ENCODE measurements at places on chromosomes 2 and 18.
A peak's percentile ranks its signal among the peaks of the same experiment; 100 is the strongest.

DNA sequence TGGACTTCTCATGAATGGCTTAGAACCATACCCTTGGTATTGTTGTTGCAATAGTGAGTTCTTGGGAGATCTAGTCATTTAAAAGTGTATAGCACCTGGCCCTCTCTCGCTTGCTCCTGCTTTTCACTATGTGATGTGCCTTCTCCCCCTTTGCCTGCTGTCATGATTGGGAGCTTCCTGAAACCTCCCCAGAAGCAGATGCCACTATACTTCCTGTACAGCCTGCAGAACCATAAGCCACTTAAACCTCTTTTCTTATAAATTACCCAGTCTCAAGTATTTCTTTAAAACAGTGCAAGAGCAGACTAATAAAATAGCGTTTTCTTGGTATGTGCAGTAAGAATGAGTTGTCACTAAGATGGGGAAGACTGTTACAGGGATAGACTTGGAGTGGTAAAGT, 31.6 kb downstream of the BAZ2B start:
- no peak for DNase-seq

DNA sequence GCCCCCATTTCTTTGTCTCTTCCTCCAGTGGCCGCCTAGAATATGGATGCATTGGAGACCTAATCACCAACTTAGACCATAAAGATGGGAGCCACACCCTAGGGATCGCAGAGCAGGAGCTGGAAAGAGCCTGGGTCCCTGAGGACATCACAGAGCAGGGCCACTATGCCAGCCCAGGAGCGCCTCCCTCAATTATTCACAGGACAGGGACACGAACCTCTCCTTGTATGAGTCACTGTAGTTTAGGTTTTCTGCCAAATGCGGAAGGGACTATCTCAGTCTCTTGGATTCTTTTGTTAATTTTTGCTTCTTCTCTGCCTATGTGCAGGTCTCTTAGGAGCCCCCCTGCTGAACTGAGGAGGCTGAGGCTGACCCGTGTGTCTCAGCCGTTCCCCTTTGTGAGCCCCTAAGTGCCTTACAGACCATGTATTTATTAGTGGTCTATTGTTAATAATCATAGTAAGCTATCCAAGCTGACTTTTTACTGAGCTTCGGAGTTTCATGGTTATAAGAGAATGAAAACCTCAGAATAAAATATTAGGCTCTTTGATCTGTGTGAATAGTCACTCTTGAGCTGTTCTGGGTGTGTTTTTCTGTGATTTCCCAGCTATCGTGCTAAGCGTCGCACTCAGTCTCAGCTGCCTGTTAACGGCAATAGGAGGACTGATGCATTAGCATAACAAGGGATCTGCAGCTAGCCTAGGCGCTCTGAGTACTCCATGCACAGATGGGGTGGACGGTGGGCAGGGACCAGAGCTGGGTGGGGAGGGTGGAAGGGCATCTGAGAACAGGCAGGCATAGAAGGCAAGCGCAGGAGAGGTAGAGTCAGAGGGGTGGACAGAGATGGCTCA, 12.7 kb upstream of the PTPN4 start:
- DNase-seq: no peak

- DNase-seq: no peak
Observed at GRCh38 chr2:84735389-84735788, 145.5 kb downstream of the TRABD2A start.

GRCh38 chr2:78315368-78315767, 710.1 kb upstream of the REG3G start:
- no peak for DNase-seq

DNA sequence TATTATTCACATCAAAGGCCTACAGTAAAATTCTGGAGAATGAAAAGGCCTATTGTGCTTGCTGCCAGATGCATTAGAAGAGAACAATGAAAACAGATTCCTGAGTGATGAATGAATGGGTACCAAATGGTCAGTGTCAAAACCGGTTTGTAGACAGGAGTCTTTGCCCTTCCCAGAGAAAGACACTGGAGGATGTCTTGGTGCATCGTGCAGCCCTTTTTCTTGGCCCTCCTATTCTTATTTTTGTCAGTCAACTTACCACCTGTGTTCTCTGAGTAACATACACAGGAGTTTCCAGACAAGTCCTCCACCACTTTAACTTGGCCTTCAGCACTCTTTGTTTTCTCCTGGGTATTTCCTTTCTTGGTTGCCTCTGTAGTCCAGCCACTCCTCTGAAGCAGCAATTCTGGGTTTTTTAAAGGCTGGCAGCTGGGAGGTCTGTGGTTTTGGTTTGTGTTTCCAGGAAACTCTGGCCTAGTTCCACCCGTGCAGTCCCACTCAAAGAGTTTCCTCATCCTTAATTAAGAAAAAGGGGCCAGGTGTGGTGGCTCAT, 29.4 kb downstream of the PSTPIP2 start:
- DNase-seq: peak; percentile 51

DNA sequence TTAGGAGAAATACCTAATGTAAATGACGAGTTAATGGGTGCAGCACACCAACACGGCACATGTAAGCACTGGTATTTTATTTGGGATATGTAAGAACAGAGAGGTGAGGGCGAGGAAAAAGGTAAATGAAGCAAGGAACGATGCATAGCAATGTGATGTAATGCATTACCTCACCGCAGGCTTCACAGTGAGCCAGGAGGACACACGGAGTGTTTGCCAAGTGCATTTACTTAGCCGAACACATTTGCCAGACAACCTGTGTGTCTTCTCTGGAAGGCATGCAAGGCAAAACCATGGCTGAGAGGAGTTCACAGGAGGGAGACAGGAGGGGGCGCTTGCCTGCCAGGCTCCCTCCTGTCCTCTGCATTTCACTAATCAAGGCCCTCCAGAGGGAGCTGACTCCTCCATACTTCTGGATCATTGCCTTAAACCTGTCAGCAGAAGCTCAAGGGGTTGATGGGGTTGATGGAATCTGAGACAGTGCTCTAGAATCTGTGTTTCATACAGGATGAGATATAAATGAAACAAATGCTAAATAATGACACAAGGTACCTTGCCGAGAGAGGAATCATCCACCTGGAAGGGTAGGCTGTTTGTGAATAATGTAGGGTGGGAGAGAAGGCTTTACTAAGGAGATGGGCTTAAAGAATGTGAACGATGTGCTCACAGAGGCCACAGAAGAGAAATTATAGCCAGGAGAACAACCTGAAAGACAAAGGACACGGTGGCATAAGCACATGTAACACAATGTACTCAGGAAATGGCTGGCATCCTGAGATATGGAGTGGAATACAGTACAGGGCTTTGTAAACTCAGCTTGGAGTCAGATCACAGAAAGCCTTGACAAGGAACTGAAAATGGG, 9.1 kb upstream of the TPRKB start:
- no peak for DNase-seq

DNA sequence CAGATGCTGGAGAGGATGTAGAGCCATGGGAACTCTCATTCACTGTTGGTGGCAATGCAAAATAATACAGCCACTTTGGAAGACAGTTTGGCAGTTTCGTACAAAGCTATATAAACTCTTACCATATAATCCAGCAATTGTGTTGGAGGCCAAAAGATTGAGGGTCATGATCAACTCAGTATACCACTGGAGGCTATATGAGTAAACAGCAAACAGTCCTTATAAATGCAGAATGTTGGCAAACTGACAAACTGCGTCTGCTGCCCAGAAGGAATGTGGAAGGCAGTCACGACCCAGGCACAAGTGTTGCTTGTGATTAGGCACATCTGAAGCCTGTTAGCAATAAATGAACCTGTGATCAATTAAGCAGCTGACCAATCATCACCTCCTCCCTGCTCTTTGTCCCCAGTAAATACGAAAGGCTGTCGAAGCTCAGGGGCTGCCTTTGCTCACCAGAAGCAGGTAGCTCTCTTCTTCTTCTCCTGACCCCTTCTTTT, 98.1 kb upstream of the SPOPL start:
- no peak for DNase-seq

GRCh38 chr2:197710424-197711042, 5.4 kb downstream of the MARS2 start:
- peak; percentile 67 for DNase-seq

- peak; percentile 79 for DNase-seq
Observed at GRCh38 chr2:203535078-203535783, at the start of gene RAPH1. Gene RAPH1 (minus strand): TSS chr2:203535301. CDS start chr2:203495353, 39,948 bp downstream.

DNA sequence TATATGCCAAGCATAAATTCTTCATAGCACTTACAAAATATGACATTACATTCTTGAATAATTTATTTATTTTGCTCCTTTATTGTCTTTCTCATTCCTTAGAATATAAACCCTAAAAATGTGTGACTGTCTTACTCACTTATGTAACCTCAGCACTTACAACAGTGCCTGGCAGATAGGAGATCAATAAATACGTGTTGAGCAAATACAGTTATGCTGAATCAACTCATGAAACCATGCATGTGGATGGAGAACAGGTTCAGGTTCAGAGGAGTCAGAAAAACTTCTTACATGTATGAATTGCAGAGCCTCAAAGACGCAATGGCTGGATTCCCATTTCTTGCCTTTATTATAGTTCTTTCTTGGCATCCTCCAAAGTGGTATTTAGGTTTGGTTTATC, 659.4 kb upstream of the CHAC2 start:
- DNase-seq: no peak

- no peak for DNase-seq
Observed at GRCh38 chr18:49993299-49993698, 180.0 kb upstream of the ACAA2 start.

GRCh38 chr18:38077229-38077628, 511.6 kb upstream of the CELF4 start:
- no peak for DNase-seq
